ENCODE measurements at places on chromosomes 5 and 9.
A peak's percentile ranks its signal among the peaks of the same experiment; 100 is the strongest.

GRCh38 chr5:58286741-58287140 is 173.1 kb downstream of the PLK2 start:
- no peak for DNase-seq

DNA sequence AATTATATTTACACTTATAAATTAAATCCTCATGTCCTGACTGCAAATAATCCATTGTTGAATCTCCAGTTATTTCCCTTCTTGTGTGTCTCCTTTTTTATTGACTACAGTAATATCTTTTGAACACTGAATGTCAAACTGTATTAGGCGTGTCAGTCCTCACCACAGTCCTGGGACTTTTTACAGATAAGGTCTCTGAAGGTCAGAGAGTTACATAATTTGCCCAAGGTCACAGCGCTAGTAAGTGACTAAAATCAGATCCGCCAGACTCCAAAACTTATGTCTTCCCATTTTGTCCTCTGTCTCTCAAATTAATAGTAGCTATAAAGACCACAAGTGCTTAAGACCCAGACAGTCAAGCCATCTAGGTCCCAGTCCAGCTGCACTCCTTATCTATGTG is 274.3 kb downstream of the NR3C1 start:
- DNase-seq: no peak

DNA sequence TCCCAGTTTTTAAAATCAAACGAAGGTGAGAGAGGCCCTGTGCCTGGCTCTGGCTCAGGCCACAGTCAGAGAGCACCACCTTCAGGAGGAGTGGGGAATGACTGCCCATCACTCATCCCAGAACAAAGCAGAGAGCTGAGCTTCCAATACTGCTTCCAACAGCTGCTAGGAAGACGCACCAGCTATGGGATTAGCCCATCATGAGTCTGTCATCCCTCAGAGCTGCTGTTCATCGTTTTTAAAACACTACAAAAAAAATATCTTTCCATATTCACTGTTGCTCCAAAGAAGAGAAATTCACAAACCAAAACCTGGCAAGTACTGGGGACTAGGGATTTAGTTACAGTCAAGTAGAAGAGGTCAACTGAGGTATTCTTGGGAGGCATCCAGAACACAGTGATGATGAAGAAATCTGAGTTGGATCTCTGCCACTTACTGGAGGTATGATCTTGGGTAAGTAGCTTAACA is 102.4 kb downstream of the CDK5RAP2 start:
- DNase-seq: peak; percentile 25

DNA sequence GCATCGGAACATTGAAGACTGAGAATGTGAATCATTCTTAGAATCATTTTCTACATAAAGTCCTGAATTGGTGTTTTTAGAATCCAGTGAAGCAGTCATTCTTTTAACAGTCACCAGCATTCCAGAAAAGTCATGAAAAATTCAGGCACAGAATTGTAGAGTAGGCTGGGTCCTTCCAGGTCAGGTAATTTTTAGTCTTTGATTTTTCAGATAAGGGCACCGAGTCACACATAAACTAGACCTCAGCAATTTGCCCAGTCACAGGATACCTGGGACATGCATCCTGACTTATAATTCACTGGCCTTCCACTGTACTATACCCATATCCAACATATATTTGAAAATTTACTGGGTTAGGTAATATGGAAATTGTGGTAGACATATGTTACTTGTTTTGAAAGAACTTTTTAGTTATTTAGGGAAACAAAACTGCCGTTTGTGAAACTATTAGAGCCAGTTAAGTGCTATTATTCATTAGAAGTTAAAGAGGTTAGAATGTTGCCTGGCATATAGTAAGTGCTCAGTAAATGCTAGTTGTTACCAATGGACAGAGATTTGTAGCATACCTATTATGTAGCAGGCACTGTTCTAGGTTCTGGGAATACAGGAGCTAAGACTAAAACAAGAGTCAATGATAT is 10.9 kb downstream of the MAN2A1 start:
- DNase-seq: no peak

DNA sequence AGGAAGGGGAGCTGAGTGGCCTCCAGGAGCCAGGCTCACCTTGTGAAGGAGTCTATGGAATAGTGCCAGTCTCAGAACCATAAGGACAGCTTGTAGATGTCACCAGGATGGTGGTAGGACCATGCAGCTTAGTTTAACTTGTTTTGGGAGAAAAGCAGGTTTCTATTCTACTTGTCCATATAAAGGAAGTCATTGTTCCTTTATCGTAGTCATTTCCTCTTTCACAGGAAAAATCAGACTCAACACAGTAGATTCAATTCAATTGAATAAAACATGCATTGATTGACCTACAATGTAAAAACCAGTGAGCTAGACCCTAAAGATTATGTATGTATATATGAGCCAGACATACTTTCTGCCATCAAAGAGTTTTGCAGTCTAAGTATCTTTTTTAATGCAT is 53.3 kb downstream of the MEGF10 start:
- DNase-seq: peak; percentile 37

- no peak for DNase-seq
Measured at GRCh38 chr9:75941066-75941465, 50.6 kb downstream of the PCSK5 start.

- no peak for DNase-seq
Measured at GRCh38 chr9:26033336-26033735, 355.1 kb upstream of the TUSC1 start.

DNA sequence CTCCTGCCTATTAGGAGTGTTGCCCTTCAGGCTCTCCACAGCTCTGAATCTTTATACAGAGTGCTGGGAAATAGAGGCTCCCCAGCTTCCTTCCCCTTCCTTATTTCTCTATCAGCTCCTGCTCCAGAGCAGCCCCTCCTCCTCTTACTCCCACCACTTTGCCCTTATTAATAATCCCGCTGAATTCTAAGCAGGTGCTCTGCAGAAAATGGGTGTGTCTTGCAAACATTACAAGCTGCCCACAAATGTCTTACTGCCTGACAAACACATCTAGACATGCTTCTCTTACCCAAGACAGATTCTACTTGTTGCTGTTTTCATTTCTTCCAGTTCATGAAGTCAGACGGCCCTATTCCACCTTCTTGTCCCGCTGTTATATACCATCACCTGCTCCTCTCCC is 6.4 kb downstream of the PHF24 start:
- DNase-seq: no peak

- no peak for DNase-seq
Measured at GRCh38 chr5:132474881-132475496, 15.6 kb downstream of the IRF1 start.

DNA sequence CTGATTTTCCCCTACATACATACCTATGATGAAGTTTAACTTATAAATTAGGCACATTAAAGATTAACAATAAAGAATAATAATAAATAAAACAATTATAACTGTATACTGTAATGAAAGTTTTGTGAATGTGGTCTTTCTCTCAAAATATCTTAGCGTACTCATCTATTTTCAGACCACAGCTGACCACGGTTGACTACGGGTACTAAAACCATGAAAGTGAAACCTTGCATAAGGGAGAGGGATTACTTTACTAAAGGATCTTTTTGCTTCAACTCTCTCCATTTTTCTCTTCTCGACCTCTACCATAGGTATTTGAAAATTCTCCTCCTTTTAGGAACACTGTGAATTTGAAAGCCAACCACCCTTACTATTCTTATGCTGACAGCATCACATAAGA is 475.5 kb downstream of the CETN3 start:
- DNase-seq: no peak

DNA sequence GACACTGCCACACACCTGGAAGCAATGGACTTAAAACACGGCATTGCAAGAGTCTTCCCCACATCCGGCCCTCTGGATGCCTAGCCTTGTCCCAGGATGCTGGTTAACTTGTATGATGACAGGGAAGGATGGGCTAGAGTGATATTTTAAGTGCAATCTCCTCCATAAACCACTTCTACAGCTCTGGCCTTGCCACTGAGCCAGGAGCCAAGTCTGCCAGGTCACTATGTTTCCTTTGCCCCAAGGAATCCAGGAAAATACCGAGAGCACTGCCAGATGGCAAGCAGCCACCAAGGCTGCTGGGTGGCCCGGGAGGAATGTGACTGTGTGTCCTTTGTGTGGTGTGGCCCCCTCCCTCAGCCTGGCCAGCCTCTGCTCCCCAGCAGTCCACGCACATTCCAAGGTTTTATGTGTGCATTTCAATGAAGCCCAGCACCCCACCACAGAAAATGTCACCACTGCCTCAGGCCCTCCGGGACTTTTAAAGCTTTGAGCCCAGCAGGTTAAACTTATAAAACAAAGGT is 106.0 kb downstream of the FRMD3 start:
- DNase-seq: no peak

GRCh38 chr5:164818445-164818844 is 1313.0 kb downstream of the MAT2B start:
- DNase-seq: no peak

- DNase-seq: no peak
Measured at GRCh38 chr9:95327239-95327865, 9.8 kb upstream of the FANCC start.

GRCh38 chr9:93678199-93679019 is 102.0 kb downstream of the PHF2 start:
- DNase-seq: no peak

- DNase-seq: no peak
Measured at GRCh38 chr9:4830699-4831098, 38.0 kb downstream of the RCL1 start.

GRCh38 chr9:16125629-16126028 is 572.8 kb downstream of the CCDC171 start:
- no peak for DNase-seq

DNA sequence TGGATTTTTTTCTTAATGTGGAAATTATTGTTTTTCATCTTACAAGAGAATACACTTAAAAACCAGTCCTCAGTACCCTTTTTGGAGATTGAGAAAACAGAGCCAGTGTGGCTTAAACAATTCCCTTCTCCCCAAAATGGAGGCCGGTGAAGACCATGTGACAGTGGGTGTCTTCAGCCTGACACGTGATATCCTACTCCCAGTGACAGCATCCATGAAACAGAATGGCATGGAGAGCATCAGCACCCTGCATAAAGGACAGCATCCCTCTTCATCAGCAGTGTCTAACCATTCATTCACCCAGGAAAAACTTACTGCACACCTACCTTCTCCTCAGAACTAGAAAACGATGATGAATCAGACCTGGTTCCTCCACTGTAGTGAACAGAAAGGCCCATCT is 103.4 kb upstream of the RAI14 start:
- no peak for DNase-seq

GRCh38 chr5:148880197-148880596 is 53.8 kb downstream of the ADRB2 start:
- no peak for DNase-seq

GRCh38 chr5:32098291-32098690 is 75.8 kb downstream of the GOLPH3 start:
- DNase-seq: no peak

DNA sequence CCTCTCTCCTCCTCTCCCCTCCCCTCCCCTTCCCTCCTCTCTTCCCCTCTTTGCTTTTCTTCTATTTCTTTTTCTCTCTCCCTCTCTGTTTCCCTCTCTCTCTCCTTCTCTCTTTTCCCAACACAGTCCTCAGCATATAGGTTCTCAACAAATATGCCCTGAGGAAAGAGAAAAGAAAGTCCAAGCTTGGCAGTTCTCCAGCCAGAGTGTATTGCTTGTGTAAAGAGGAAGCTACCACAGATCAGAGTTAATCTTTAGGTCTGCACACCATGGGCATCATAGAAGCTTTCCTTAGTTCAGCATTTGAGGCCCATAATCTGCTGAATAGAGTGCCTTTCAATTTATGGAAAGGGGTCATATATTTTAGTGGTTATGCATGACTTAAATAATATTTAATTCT is 382.8 kb upstream of the WWC1 start:
- DNase-seq: peak; percentile 31

- no peak for DNase-seq
Measured at GRCh38 chr9:136194540-136194939, 10.4 kb downstream of the LHX3 start.

GRCh38 chr5:107713228-107713627 is 42.5 kb upstream of the EFNA5 start:
- no peak for DNase-seq

DNA sequence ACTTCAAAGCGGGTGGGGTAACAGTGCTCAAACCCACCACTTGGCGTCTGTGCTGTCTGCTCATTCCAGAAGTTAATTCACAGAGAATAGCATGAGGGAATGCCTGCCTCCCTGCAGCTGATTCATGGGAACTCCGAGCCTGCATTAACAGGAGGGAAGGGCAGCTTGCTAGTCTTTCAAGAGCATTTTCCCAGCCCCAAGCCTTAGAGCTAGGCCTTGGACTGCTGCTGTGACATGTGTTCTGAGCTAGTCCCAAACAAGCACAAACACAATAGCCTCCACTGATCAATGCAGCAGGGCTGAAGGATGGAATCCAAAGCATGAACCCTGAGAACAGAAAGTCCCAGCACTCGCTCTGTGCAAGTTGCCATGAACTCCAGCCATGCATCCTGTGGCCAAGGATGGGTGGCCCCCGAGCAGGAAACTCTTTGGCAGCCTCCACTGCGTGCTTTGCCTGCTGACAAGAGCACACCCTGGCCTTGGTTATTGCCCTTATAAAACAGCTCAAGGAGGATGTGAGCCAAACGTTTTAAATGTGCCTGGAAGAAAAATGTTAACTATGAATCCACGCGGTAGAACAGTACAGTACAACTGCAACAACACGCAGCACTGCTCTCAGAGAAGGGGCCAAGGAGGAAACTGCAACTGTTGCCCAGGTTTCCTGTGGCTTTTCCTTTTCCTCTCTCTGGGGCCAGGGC is 653.1 kb upstream of the KLF4 start:
- peak; percentile 14 for DNase-seq

- no peak for DNase-seq
Measured at GRCh38 chr5:55520117-55520839, 14.5 kb downstream of the PLPP1 start.

GRCh38 chr9:93952784-93953495 is 2.2 kb downstream of the BARX1 start:
- DNase-seq: no peak

DNA sequence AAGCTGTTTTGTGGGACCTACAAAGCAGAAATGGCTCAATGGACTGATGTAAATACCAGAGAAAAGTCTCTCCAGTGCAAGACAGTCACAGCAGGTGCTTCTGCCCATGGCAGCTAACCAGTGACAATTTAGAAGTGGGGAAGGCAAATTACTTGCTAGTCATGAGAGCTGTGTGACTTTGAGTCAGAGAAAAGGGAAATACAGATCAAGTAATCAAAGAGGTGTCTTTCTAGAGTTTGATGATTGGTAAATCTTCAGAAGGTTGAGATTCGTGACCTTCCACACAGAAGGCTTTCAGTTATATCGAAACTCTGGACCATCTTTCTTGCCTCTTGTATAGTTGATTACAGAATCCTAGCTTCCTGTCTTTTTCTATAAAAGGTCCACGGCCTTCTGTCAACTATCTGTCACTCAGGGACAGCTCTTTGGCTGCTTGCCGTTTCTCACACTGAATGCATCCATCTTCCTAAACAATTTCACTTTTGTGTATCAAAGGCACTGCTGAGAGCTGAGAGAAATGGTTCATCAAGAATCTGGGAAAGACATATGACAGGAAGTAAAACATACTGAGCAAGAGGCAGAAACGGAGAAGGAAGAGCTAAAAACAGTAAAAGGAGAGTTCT is 993.9 kb upstream of the ACO1 start:
- no peak for DNase-seq

DNA sequence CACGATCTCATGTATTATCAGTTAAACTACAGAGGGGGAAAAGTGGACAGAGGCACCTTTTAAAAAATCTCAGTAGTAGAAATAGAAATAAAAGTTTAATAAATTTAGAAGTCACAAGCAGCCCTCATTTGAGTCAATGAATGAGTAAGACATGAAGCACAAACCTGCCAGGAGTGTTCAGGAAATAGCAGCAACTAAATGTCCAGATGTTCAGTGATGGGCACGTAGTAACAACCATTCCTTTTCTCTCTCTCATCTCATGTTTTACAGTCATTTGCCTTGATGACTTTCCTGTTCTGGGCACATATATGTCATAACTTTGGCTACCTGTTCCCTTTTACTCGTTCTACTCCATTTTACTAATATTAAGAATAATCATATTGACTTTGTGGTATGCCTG is 17.7 kb downstream of the ISOC1 start:
- no peak for DNase-seq

Data from MV-4-11 (cell line).